Inflammatory macrophage (primary cell): ENCODE measurements at places on chromosomes 13 and 19.

- no peak for DNase-seq
Measured at GRCh38 chr13:106484537-106485193, 50.8 kb downstream of the EFNB2 start.

- no peak for DNase-seq
Measured at GRCh38 chr13:103451656-103452055, 385.4 kb upstream of the SLC10A2 start.

- no peak for DNase-seq
Measured at GRCh38 chr19:5128251-5128935, 159.5 kb downstream of the KDM4B start.

DNA sequence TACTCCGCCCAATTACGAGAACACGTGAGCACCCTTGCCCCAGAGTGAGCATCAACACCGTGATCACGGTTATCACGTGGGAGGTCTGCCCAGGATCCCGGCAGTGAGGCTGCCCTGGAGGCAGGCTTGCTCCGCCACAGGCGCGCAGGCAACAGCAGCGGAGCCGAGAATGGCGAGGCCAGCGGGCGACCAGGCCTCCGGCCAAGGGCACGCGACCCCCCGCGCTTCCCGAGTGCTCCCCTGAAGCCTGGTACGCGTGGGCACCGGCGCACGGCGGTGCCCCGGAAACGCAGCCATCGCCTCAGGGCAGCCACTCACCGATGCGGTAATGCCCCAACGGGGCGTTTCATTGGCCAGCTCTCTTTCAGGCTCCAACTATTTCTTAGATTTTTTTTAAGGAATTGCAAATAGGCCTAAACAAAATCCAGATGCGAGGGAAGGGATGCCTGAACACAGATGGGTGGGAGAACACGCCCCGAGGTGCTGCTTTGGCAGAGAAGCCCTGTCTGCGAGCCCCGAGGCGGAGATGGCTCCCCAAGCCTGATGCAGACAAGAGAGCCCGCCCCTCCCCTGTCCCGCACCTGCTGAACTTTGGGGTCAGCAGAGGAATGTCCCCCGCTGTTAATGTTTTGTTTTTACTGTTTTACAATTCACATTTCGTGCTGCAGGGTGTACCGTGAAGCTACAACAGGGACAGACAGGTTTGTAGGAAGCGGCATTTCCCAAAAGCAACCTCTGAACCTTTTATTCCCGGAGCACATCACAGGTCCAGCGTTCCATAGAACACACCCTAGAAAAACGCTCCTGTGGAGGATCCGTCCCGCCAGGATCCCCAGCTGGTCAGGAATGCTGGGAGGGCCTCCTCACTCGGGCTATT is 132.7 kb downstream of the ZDHHC20 start:
- DNase-seq, result no peak

GRCh38 chr13:79043208-79043607 is 362.8 kb downstream of the RBM26 start:
- no peak for DNase-seq

GRCh38 chr13:21256351-21256761 is 79.9 kb downstream of the MRPL57 start:
- DNase-seq, result no peak

DNA sequence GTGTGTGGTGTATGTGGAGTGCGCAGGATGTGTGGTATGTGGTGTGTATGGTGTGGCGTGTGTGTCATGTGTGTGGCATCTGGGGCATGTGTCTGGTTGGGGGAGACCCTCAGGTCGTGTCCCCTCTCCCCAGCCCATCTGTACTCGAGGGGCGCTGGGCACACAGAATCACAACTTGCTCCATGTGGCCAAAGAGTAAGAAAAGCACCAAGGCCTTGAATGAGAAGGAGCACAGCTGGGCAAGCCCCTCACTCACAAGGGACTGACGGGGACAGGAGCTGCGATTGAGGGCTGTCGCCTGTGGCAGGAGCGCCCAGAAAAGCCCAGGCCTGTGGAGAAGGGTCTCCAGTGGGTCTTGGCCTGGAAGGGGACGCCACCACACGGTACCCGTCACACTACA is 62.8 kb downstream of the PEPD start:
- DNase-seq, result no peak

DNA sequence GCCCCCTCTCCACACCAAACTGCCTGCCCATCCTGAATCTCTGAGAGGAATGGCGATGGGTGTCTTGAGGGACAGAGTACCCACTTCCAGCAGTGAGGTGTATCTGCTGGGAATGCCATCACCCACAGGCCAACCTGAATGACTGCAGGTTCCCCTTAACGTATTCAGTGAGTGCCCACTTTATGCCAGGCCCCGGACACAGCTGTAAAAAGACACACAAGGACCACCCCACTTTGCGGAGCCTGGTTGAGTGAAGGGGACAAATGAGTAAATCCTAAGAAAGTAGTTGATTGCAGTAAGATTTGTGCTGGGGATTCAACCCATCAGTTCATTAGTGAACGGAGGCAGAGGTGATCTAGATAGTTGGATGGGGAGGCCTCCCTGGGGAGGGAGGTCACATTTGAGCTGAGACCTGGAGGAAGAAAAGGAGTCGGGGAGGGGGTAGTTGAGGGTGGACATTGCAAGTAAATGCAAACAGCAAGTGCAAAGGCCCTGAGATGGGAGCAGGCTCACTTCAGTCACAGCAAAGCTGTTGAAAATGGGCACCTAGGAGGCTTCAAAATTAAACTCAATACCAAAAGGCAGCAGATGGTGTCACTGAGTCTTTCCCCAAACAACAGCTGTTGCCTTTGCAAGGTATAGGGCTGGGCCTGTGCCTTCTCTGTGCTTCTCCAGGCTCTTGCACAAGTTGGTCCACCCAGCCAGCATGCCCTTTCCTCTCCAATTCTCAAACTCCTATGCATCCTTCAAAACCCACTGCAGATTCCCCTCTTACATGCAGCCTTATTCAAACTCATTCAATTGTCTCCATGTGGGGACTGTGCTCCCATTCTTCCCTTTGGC is 4.3 kb downstream of the GDF15 start:
- DNase-seq, result no peak

GRCh38 chr19:47020992-47021496 is 1.4 kb downstream of the NPAS1 start:
- no peak for DNase-seq

DNA sequence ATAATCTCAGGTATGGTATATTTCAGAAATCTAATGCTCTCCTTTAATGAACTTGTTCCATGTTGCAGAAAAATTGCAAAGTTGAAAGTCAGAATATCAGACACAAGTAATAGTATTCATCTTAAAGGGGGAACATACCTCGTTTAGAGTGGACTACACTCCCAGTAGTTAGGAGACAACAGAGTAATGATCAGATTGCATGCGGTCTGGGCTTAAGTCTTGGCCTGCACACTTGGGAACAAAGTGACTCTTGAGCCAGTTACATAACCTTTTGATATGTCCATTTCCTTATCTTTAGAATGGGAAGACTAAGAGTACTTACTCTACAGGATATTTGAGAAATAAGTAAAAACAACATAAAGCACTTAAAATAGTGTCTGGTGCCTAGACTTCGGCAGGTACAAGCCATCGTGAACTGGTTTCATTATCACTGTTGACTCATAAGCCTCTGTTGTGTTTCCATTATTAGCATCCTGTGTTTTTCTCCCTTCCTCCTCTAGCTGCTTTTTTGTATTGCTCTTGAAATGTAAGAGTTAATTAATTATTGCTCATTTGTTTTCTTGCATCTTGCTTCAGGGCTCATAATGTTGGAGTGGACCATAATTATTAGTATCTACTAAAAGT is 53.0 kb downstream of the DPY19L3 start:
- DNase-seq, result no peak

DNA sequence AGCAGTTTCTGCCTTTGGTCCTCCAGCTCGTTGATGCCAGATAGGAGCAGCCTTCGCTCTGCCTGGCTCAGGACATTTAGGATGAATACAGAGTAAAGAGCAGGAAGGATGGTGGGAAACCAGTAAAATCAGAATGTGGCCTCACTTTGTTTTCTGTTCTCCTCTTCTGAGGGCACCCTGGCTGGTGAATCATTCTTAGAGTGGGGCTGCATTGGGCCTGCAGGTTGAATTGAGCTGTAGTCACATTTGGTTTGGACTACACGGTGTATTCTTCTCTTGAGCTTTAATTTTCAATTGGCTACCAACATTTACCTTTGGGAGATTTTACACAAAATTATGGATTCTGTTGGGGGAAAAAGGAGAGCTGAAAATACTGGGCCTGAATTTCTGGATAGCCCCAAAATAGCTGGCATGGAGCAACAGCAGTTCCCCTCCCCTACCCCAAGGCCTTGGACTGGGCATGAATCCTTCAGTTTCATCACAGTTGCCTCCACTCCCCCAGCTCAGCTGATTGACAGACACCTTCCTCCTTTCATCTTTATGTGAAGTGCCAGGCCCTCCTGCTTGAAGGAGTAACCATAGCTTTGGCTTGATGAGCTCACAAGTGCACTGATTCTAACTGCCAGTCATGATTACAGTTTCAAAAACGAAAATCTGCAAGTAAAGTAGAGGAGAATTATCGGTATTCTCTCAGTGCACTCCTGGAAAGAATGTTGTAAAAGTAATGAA is 24.3 kb downstream of the ERCC5 start:
- no peak for DNase-seq

- no peak for DNase-seq
Measured at GRCh38 chr13:99385940-99386339, 78.7 kb upstream of the GPR183 start.

DNA sequence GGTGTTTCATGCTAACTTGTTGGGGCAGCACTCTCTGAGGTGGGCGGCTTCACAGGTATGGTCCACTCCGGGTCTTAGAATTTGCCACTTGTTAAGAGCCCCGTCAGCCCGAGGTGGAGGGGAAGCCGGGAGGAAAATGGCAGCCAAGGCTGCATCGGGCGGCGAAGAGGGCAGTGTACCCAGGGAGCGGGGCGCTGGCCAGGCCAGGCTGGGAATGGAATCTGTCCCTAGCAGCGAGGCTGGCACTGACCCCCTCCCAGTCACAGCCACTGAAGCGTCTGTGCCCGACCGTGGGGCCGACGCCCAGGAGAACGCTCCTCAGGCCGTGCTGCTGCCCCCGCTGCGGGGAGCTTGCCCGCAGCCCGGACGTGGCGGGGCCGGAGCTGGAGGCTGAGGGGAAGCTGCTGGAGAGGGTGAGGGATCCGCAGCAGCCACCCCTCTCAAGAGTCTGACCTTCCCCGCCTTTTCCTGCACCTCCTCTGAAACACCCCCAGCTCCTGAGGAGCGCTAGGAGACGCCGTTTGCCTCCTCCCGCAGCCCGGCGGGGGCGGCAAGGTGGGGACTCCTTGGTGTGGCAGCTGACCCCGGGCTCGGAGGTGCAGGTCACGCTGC is 313.8 kb upstream of the SPRY2 start:
- no peak for DNase-seq

DNA sequence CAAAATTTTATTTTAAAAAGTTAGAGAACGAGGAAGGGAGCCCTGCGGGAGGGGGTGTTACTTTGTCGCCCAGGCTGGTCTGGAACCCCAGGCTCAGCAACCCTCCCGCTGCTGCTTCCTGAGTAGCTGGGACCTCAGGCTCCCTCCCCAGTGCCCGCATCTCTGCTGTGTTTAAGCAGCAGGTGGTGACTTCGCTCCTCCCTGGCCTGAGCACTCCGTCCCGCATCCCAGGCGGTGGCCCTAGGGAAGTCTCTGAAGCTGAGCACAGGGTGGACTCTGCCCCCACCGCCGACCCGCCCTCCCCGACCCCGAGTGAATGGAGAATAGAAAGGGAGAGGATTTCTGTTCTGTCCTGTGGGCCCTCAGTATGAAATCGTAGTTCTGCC is 30.5 kb downstream of the ZNF701 start:
- no peak for DNase-seq

DNA sequence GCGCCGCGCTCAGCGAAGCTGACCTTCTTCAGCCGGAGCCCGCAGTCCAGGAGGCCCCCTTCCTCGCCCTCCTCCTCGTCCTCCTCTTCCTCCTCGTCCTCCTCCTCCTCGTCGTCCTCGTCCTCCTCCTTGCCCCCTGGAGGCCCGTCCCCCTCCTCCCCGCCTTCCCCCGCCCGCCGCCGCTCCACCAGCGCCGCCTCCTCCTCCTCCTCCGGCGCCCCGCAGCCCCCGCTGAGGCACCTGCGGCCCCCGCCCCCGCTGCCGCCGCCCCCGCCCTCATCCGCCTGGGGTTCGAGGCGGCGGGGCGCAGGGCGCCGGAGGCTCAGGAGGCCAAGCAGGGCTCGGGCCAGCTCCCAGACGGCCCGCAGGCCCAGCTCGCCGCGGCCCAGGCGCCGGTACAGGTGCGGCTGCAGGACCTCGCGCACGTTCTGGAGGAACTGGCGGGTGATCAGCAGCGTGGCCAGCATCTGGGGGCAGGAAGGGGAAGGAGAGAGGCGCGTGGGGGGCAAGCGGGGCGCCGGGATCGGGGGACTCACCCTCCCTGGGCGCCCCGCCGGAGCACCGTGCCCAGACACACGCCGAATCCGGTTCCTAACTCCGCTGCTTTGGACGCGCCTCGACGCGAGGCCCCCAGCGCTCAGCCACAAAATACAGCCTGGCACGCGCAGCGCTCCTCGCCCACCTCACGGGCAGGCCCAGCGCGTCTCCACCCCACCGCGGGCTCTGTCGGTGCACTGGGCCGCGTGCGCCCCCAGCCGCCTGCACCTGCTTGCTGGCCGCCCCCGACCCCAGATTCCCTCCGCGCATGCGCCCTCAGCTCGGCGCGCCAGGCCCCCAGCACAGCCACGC is 5.9 kb downstream of the ANO8 start:
- no peak for DNase-seq

GRCh38 chr13:110138010-110138699 is 168.8 kb downstream of the COL4A1 start:
- peak; percentile 87 for DNase-seq

DNA sequence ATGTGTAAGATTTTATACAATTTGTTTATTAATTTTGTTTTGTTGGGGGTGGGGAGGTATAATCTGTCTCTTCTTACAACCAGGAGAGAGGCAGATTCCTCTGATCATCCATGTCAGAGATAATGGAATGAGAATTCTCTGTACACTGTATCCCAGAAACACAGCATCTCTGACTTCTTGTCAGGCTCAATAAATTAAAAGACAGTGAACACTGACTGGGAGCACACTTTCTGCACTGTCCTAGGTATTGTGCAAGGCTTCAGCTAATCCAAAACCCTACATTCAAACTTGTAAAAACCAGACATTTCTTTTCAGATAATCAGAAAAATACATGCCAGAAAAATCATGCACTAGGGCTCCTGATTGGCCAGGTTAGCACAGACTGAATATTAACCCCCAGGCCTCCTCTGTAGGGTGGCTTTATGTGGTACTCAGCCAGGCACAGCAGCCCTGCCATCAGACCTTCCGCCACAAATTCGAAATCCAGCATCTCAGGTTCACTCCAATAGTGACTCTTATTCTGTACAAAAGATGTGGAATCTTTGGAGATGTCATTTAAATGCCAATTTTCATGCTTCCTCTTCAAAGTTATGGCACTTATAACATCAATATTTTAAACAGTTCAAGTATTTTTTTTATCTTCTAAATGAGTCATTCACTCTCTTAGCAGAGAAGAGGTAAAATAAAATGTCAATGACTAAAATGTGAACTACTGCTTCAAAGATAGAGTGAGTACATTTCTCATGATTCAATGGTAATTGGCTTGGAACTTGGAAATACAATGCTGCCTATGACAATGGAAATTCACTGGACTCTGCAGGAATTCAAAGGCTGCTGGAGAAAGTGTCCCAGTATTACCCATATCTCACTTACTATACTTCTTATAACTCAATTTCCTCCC is 211.5 kb downstream of the KLF12 start:
- no peak for DNase-seq
